Stimulated activated CD4-positive, alpha-beta T cell treated with anti-CD3 and anti-CD28 coated beads, TNF-alpha, amount 100 ng/mL, for 4 hours (primary cell): ENCODE measurements at places on chromosomes 2 and 18.

DNA sequence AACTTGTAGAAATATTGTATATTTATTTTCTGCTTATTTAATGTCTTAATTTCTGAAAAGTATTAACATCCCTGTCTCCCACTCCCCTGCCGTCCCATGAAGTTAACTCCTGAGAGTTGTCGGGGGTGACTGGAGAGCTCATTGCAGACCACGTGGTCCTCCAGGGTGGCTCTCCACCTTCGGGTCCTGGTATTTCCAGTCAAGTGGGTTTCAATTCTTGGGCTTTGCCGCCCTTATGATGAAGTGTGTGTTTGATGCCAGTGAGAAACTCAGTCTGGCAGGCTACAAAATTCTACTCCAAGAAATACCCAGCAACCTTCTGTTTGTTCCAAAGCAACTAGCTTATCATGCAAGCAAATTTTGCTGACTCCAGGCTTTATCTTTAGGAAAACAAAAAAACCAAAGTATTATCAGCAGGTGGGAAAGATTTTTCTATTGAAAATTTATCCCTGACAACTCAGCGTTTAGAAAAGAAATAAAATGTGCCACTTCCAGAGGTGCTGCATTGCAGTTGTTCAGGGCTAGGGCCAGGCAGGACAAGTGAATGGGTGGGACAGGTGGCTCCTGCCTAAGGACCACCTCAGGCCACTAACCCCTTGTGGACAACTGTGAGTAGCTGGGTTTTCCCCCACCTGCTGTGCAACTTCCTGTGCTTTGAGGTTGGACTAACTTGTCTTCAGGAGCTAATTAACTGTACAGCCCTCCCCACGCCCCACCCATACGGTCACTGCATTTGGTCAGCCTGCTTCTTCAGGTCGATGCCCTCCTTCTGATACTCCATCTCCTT, 46.6 kb downstream of the BCL2L11 start:
- no peak for DNase-seq

DNA sequence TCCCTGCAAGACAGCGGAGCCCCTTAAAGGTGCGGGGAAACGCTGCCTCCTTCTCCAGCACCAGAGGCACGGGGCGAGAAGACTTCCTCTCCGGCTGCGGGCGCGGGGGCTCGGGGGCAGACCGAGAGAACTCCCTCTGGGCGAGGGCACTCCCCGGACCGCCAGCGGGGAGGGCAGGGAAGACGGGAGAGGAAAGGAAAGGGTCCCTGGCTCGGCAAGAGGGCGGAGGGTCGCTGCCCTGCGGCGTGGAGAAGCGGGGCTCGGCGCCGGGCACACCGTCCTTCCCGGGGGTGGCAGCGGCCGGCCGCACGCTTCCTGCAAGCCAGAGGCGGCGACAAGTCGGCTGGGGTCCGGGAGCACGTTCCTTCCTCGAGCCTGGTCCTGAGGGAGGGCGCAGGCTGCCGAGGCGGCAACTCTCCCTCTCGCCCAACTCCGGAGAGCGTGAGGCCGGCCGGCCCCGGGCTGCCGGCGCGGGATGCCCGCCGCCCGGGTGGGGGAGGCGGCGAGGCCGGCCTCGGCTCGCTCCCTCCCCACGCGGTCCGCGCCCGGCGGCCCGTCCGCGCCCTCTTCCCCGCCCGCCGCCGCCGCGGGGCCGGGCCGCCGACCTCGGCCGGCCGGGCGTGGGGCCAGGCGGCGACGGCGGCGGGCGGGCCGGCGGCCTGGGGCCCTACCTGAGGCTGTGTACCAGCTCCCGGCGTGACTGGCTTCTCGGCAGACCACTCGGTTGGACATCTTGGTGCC, 1.1 kb downstream of the MEMO1 start:
- DNase-seq, result peak; percentile 3

- no peak for DNase-seq
These were observed 1.4 kb downstream of the PSME4 start for GRCh38 chr2:53969285-53969967.

- DNase-seq, result peak; percentile 5
These were observed 37.8 kb upstream of the MRPL19 start for GRCh38 chr2:75608684-75609333.

DNA sequence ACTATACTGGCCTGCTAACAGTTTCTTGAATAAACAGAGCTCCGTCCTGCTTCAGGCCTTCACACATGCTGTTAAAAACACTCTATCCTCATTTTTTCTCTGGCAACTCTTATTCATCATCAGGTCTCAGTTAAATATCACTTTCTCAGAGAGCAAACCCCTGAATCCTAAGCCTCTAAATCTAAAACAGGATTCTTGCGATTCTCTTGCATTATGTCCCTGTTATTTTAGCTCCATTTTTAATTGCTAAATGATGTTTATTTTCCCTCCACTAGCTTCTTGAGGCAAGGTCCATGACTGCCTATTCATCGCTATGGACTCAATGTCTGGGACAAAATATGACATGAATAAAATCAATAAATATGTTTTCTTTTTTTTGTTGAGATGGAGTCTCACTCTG, 190.7 kb upstream of the SMAD7 start:
- DNase-seq, result no peak

DNA sequence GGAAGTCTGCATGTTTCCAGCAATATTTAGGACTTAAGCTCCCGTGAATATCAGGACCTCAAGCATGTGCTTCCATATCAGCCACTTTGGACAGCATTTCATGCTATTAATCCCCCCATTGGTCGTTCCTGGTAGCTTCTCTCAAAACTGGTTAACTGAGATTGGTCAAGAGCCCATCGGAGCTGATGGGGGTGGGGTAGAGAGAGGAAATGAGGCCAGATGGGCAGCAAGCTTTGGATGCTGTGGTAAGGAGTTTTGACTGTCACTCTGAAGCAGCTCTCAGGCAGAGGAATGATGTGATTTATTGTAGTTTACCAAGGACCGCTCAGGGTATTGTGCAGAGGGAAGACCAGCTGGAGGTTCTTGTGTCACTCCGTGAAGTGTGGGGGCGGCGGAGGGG, 81.8 kb downstream of the FAM168B start:
- DNase-seq, result no peak

GRCh38 chr2:186126181-186126580, 359.9 kb upstream of the ZC3H15 start:
- no peak for DNase-seq

GRCh38 chr2:187819624-187820023, 265.4 kb upstream of the TFPI start:
- DNase-seq, result no peak

- peak; percentile 35 for DNase-seq
These were observed 88.4 kb upstream of the STK17B start for GRCh38 chr2:196259507-196260481.

GRCh38 chr2:168184681-168185513, 62.5 kb downstream of the STK39 start:
- DNase-seq, result no peak
